ENCODE measurements at places on chromosomes 7 and 10.

GRCh38 chr7:78198756-78199155, 400.2 kb downstream of the PHTF2 start:
- no peak for DNase-seq

DNA sequence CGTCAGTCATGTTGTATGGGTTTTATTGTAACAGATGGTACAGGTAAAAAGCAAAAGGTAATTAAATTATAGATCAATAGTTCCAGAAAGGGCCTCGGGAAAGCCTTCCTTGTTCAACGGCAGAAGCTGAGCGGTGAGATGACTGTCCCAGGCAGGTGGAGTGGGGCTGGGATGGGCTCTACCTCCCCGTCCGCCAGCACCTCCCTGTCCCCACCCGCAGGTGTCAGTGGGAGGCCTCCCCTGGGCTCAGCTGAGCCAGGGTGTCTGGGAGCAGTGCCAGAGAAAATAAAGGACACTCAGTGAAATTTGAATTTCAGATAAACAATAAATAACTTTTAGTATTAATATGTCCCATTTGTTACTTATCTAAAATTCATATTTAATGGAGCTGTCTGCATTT, 58.9 kb downstream of the CLRN3 start:
- no peak for DNase-seq

- no peak for DNase-seq
These were observed 3.9 kb upstream of the IQUB start for GRCh38 chr7:123538189-123538714.

- no peak for DNase-seq
These were observed 114.8 kb downstream of the SDK1 start for GRCh38 chr7:3415861-3416312.

DNA sequence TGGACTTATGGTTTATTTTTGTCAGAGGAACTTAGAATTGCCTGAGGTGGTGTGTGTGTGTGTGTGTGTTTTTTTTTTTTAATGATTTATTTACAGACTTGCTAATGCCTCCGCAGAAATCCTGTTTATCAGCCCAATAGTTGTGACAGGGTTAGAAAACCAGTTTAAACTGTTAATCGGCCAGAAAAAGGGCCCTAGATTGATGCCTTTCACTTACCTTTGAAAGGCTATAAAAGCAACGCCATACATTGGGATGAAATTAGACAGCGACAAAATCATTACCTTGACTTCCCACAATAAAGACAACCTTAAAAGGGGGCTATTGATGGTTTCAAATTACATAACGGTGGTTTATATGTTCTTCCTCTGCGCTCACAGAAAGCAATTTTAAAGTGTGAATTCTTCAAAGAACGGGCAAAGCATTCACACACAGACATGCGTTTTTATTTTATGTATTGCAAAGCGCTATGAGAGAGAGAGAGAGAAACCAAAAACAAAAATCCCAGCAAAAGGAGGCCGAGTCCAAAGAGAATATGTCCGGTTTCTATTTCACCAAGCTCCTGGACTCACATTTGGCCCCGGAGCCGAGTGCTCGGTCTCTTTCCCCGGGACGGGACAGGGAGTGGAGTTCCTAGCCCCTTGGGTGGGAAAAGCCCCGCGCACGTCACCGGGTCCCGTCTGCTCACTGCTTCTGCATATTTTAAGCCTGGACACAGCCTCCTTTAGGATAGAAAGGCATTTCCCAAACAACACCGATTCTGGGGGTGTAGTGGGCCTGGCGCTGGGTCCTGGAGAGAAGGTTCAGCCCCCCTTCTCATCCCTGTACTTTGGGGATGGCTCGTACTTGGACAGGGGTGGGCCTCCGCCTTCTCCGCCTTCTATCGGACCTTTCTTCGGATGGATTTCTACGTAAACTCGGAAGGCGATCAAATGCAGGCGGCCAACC, 26.8 kb upstream of the VAX1 start:
- no peak for DNase-seq

DNA sequence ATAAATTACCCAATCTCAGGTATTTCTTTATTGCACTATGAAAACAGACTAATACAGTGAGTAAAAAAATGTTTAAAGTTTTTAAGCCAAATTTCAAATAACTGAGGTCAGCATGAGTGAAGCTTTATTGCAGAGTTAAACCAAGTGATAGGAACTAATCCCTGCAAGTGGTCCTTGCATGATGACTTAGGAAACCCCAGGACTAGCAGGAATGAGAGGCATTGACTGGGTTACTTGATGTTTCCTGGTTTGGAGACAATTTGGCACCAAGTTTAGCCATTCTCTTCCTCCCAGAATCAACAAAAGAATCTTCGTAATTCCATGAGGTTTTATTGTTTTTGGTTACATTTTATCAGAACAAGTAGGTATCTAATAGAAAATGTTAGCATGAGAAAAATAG, 194.2 kb downstream of the BICC1 start:
- no peak for DNase-seq

DNA sequence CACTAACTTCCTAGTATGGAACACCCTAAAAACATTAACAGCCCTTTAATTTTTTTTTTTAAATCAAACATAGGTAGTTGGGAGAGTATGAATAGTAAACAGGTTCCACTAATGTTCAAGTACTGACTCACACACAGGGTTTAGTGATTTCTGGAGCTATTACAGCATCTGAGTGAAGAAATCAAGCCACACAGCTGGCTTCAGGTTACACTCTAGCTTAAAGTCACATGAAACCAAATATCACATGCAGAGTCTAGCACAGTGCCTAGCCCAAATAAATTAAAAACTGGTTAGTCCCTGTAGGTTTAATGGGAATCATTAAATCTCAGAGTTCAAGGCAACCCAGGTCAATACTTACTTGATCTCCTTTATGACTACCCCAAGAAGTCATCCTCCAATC, 11.6 kb downstream of the PANK1 start:
- no peak for DNase-seq

- no peak for DNase-seq
These were observed 26.9 kb upstream of the TRIM56 start for GRCh38 chr7:101058355-101058754.

GRCh38 chr10:62652564-62652963, 152.0 kb upstream of the ADO start:
- DNase-seq, result no peak

- DNase-seq, result no peak
These were observed 60.6 kb upstream of the LRRN3 start for GRCh38 chr7:111030336-111030735.

GRCh38 chr7:92644406-92645113, 54.4 kb upstream of the FAM133B start:
- no peak for DNase-seq

DNA sequence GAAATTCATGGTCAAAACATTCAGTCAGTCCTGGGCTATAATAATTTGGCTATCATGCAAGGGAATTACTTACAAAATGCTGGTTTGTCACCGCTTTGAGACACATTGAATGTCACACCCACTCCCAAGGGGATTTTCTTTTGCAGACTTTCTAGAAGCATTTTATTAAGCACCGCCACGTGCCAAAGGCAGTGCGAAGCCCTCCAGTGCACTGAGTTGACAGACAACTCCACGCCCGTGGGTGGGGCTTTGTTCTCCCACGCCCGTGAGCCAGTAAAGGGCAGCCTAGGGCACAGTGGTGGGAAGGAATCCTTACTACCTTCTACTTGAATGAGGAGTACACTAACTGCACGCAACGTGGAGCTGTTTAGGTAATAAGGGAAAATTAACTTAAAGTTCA, 515.8 kb downstream of the KCNMA1 start:
- no peak for DNase-seq

DNA sequence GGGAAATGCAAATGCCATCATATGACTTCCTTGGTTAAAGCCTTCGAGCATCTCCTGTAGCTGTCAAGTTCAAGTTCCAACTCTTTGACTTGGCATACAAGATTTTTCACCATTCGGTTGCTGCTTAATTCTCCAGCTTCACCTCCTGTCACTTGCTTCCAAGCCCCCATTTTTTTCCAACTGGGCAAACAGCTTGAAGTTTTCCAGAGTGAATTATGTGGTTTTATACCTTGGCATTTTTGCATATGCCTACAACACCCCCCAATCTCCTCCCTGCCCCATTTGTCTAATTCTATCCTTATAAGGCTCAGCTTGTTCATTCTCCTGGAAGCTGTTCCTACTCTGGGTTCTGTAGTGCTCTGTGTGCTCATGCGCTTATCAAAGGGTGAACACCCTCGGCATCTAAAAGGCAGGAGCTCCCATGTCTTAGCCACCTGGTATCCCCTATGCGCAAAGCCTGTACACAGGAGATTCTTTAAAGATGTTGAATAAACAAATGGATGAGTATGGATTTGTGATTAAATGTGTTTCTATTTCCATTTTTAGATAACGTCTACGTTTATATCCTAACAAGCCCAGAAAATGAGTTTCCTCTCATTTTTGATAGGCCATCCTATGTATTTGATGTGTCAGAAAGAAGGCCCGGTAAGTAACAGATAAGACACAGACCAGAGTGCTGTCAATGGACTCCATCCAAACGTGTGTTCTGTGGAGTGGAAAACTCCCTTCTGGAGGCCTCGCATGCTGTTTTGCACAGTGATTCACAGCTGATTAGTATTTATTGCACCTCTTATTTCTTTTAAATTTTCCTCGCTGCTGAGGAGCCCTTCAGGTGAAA, 52.5 kb downstream of the CDHR3 start:
- no peak for DNase-seq

- no peak for DNase-seq
These were observed 57.8 kb downstream of the CARD11 start for GRCh38 chr7:2985866-2986265.

GRCh38 chr10:96502561-96503282, 11.0 kb downstream of the TLL2 start:
- DNase-seq, result no peak

DNA sequence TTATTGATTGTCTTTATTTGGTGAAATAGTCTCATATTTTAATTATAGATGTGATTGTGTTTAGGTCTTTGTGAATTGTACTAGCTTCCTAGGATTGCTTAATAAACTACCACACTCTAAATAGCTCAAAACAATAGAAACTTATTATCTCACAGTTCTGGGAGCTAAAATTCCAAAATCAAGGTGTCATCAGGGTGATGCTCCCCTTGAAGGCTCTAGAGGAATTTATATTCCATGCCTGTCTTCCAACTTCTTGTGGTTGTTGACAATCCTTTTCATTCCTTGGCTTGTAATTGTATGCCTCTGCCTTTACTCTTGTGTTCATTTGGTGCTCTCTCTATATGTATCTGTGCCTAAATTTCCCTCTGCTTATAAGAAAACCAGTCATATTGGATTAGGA, 155.3 kb upstream of the AKR1E2 start:
- no peak for DNase-seq

DNA sequence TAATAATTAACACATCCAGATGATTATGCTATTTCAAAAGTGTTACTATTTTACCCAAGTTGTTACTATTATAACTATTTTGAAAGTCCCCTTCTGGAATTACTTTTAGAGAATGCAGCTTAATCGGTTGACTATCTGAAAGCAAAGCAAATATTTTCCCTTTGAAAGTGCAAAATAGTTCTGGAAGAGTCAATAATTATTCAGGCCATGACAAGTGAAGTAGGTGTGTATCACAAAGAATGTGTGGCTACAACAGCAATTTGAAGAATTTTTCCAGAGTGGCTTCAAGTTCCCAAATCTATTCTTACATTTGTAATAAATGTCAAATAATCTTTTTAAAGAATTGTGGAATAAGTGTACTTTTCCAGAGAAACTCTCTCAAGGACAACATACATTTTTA, 42.8 kb downstream of the RNLS start:
- no peak for DNase-seq

DNA sequence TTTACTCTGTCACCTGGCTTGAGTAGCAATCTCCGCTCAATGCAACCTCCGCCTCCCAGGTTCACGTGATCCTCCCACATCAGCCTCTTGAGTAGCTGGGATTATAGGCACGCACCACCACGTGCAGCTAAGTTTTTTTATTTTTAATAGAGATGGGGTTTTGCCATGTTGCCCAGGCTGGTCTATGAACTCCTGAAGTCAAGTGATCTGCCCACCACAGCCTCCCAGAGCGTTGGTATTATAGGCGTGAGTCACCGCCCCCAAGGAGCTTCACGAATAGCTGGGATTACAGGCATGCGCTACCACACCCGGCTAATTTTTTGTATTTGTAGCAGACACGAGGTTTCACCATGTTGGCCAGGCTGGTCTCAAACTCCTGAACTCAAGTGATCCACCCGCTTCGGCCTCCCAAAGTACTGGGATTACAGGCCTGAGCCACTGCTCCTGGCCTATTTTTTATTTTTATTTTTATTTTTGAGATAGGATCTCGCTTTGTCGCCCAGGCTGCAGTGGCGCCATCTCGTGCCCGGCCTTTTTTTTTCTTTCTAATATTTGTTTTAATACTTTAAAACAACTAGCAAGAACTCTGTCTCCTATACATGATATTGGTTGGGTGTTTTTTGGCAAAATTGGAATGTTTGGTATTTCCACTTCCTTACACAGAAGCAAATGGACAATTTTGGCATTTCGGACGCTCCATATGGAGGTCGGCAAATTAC, 1.1 kb downstream of the EFCAB10 start:
- no peak for DNase-seq

DNA sequence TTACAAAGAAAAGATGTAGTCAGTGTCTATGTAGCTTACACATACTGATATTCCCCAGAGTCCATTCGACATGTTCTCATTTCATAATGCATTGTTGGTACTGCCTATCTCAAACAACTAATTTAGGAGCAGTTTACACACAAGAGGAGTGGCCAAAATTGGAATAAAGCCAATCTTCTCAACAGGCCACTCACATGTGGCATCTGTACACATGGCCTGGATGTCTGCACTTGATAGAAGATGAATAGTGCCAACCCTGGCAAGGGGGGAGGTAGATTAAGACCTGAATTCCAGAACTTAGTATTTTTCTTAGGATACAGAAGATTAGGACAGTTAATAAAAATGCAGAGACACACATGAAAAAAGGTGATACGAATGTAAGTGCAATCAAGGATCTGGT, 125.3 kb upstream of the STARD3NL start:
- DNase-seq, result no peak

DNA sequence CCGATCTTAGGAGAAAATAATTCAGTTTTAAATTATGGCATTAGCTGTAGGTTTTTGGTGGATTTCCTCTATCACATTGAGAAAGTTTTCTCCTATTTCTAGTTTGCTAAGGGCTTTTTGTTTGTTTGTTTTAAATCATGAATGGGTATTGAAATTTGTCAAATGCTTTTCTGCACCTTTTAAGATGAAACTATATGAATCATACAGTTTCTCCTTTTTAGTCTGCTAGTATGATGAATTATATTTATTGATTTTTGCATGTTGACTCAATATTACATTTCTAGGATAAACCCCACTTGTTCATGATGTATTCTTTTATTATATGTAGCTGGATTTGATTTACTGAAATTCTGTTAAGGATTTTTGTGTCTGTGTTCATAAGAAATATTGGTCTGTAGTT, 70.3 kb upstream of the PIP4K2A start:
- DNase-seq, result no peak

DNA sequence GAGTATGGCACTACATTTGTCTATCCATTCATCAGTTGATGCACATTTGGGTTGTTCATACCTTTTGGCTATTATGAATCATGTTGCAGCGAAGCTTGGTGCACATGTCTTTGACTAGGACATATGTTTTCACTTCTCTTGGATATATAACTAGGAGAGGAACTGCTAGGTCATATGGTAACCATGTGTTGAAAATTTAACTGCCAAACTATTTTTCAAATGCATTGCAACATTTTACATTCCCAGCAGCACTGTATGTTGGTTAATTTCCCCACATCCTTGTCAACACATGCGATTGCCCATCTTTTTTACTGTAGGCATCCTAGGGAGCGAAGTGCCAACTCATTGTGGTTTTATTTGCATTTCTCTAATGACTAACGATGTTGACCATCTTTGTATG, 183.4 kb downstream of the PRKCQ start:
- DNase-seq, result no peak

- no peak for DNase-seq
These were observed 14.0 kb downstream of the ASNS start for GRCh38 chr7:97858221-97858620.

Data from SHP77 treated with DMSO at 0.1 percent for 48 hours (cell line).